ENCODE measurements at places on chromosomes 13 and 19.

DNA sequence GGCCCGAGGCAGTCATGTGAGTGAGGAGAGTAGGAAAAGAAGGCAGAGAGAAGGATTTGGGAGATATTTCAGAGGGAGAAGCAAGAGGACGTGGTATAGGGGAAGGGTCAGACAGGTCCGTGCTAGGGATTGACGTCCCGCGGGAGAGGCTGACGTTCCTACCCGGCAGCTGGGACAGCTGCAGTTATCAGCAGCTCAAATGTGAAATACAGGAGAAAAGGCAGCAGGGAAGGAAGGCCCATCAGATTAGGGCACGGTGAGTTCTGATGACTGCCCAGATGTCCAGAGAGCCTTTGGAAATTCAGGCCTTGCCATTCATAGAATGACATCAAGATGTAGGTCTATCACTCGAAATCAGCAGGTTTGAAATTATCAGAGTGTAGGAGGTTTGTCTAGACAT lies 88.4 kb downstream of the IRS2 start:
- no peak for DNase-seq

DNA sequence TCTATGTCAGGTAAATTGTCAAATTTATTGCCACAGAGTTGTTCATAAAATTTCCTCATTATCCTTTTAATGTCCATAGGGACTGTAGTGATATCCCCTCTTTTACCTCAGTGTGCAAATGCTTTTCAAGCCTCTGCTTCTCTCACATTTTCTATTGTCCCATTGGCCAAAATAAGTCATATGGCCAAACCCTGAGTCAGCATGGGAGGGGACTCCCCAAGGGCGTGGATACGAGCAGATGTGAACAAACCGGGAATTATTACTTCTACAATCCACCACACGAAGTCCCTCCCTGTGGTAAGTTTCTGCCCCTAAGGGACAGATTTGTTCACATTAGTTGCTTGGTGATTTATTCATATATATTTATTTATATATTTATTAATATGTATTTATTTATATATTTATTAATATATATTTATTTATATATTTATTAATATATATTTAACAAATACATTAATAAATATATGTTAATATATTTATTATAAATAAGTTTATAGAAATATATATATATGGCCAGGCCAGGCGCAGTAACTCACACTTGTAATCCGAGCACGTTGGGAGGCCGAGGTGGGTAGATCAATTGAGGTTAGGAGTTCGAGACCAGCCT lies 20.1 kb upstream of the CAMSAP3 start:
- DNase-seq = peak; percentile 51

DNA sequence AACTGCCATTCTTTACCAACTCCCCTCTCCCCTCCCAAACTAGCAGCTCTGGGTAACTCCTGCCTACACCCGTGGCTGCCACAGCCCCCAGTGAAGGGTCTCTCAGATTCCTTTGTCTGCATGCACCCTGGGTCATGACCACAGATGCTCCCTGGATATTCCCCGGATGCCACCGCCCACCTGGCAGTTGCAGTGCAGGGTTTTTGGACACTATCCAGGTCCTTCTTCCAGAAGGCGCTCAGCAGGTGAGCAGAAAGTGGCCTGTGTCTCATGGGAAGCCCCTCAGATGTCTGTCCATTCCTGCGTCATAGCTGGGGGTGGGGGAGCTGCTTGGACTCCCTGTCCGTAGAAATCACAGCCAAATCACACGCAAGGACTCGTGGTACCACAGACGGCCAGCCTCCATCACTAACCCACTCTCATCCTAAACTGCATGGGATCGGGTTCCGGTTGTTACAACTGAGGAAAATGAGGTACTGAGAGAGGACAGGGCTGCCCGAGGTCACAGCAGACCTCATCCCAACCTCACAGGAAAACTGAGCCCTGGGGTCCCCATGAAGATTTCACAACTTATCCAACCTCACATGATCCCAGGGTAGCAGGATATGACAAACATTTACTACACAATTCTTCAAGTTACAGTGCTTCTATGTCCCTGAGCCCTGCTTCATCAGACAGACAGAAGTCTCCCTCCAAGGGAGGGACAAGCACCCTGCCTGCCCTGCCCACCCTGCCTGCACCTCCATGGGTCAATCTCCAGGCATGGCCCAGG lies 38.6 kb downstream of the ELL start:
- DNase-seq = no peak

- DNase-seq = peak; percentile 38
Observed at GRCh38 chr19:1105008-1105872, 1.4 kb downstream of the GPX4 start.

- DNase-seq = no peak
Observed at GRCh38 chr19:30621326-30621920, 249.2 kb downstream of the ZNF536 start.

DNA sequence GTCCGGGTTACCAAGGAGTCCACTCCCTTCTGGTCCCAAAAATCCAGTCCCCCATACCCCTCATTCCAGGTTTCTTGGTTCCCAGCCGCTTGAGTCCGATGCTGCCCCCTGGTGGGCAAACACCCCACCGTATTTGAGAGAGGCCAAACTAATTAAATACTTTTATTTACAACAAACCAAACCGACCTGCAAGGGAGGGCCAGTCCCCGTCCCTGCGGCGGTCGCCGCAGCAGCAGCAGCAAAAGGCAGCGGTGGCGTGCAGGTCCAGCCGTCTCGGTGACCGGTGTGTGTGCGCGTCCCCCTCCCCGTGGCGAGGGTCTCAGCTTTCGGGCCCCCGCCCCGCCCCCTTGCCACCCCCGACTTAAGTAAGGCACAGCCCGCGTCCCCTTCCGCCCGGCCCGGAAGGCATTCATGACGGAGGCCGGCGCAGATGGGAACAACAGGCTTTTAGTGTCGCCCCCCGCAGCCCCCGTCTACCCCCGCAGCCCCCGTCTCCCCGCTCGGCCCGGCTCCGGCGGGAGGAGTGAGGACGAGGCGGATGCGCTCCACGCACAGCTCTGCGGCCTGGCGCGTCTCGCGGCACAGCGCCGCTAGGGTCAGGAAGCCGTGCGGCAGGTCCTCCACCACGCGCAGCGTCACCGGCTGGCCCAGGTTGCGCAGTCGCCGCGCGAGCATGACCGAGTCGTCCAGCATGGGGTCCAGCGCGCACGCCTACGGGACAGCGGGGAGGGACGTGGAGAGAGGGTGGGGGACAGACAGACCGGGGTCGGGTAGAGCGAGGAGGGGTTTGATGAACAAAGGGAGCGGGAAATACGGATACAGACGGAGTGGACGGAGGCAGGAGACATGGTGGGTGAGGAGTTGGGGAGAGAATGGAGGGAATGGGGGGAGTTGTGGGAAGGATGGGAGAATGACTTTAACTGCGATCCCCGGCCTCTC lies 11.5 kb upstream of the CNFN start:
- DNase-seq = peak; percentile 87

DNA sequence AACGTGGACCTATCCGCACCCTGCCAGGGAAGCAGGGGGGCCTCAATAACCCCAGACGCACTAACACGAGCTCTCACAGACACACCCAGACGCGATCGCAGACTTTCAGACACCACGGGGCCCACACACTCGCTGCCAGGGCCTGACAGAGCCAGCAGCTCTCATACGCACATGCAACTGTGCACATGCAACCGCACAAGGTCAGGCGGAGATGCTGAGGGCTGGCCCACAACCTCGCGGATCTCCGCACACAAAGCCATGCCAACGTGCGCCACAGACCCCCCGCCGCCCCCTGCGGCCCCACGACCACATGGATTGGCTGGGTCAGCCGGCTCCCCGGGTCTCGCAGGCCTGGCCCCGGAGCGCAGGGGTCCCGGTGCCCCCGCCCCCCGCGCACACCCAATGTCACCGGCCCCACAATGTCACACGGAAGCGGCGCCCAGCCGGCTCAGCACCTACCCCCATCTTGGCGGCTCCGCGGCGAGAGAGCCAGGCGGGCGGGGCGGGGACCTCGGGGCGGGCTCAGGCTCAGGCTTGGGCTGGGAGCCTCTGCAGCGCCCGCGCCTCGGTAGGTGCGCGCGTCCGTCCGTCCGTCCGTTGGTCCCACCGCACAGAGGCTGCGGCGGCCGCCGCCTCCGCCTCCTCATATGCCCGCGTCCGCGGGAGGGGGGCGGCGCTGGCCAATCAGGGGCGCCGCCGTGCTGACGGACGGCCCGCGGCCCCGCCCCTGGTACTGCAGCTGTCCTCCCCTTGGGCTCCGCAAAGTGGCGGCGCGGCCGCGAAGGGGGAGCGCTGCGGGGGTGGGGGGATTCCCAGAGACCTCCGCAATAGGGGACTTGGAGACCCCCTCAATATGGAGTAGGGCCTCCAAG lies at the start of gene ATP1A3:
TSS of gene ATP1A3 (minus strand) at position 619 of the 872 bp plus-strand sequence. CDS start at position 465, 154 bp downstream.
- DNase-seq = peak; percentile 92

DNA sequence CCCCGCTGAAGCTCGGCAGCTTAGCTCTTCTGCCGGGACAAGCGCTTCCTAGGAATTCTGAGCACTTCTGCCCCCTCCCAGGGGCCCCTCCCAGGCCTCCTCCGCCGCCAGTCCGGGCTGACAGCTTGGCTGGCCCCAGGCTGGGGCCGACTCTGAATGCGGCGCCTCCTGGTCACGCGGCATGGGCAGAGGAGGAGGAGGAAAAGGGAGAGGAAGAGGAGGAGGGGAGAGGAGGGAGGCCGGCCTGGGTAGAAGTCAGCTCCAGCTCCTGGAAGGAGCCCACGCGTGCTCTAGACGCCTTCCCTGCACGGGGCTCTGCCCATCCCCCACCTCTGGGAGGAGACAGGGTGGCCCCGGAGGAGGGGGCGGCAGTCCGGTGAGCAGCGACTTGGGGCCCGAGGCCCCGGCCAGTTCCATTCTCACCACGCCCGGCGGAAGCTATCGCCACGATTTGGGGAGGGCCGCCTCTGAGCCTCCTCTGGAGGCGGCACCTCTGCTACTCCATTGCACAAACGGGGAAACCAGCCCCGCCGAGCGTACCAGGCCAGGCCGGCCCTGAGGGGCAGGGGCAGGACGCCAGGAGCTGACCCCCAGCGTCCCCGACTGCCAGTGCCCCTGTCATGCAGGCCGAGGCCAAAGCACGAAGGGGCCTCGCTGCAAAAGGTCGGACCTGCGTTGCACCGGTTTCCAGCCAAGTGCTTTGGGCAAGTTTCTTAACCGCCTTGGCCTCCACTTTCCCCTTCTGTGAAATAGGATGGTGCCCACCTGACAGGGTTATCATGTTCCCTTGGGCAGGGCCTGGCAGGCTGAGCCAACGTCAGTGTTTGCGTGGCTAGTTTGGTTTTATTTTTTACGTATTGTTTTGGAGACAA lies 31.6 kb downstream of the CCNE1 start:
- peak; percentile 36 for DNase-seq

- no peak for DNase-seq
Observed at GRCh38 chr13:100357764-100358163, 230.8 kb downstream of the GGACT start.

DNA sequence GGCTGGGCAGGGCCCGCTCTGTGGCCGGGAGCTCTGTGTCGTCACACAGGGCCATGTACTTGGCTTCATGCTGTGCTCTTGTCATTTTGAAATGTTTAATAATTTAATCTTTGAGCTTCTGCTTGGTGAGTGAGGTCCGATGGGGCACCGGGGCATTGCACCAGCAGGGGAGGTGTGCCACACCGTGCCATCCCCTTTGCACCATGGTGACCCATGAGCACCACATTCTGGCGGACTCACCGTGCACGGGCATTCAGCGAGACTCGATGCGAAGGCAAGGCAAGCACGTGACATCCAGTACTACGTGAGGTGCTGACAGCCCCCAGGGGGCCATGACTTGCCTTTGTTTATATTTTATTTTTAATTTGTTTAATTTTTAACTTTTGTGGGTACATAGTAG lies 204.3 kb downstream of the URI1 start:
- DNase-seq = no peak

GRCh38 chr13:97246596-97247158 lies 24.5 kb downstream of the MBNL2 start:
- DNase-seq = peak; percentile 22

DNA sequence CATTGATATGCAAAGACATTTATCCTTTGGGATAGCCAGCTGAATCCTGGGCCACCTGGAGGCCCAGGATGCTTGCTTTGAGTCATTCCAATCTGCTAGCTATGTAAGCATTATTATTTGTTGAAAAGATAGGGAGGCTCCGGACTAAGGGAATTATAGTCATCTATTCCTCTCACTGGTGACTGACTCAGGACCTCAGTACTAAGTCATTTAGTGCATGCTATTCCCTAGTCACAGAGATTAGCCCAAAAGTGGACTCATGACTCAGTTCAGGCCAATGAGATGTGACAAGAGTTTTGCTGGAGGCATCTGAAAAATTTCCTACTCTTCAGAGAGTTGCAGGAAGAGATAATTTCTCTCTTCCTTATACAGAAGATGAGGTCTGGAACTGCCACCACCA lies 67.9 kb upstream of the ITM2B start:
- DNase-seq = no peak

All from AG20443 (cell line).